ENCODE measurements at places on chromosomes 1 and 21.

DNA sequence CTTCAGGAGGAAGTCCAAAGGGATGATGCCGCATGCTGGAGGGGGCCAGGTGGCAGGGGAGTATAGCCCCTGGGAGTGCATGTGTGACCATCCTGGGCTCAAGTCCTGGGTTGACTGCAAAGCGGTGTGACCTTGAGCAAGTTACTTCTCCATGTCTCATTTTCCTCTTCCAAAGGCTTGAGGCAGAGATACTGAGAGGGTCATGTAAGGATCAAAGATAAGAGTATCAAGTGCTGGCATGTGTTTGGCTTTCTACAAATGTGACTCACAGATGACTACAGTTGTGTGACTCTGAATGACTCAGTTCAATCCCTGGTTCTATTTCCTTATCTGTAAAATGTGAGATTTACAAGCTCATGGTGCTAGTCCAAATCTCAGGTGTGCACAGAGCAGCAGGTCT is 26.1 kb downstream of the PROK1 start:
- no peak for DNase-seq

DNA sequence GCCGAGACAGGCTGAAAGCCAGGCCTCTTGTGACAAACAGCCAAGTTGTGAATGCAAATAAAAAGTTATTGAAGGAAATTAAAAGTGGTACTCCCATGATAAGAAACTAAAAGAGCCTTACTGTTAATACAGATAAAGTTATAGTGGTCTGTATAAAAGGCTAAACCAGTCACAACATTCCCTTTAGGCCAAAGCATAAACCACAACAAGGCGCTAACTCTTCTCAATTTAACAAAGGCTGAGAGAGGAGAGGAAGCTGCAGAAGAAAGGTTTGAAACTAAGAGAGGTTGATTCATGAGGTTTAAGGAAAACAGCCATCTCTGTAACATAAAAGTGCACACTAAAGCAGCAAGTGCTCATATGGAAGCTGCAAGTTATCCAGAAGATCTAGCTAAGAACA is 10.7 kb downstream of the C1orf105 start:
- no peak for DNase-seq

DNA sequence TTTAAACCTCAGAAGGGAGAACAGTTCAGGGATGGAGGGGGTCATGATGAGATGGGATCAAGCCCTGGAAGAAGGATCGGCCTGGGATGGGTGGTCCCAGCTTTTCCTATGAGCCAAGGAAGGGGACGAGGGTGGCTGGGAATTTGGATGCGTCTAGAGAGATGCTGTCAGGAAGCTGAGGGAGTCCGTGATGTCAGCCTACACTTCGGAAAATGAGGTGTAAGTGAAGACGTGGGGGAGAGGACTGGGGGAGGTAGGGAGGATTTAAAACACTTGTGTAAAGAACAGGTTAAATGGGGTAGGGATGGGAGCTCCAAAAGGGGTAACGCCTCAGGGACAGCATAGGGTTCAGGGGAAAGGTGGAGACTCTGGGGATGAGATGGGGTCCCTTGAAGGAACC is 27.5 kb downstream of the DLGAP3 start:
- DNase-seq: no peak

DNA sequence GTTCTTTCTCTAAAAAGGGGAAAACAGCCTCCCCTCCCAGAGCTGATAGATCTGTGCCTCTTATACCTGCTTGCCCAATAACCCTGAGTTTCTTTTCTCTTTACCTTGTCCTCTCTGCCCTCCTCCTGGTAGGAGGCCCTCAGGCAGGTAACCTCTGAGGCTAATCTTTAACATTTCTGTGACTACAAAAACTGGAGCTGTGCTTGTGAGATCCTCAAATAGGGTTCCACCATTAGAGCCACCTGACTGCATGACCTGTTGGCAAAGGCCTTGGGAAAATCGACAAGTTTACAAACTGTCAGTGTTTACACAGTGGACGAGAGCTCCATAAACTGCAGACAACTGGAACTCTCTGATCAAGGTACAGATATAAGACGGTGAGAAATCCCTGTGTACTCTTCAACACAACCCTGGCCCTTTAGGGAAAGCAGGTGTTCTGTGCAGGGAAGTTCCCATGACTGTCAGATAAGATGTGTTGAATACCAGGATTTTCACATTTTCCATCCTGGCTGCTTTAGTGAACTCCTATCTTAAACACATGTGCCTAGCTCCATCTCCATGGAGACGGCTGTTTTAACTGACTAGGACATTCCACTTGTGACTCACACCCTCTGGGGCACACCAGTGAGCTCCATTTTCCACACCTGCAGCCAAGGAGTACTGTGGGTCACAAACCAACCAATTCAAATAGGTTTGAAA is 38.3 kb downstream of the ECE1 start:
- no peak for DNase-seq

DNA sequence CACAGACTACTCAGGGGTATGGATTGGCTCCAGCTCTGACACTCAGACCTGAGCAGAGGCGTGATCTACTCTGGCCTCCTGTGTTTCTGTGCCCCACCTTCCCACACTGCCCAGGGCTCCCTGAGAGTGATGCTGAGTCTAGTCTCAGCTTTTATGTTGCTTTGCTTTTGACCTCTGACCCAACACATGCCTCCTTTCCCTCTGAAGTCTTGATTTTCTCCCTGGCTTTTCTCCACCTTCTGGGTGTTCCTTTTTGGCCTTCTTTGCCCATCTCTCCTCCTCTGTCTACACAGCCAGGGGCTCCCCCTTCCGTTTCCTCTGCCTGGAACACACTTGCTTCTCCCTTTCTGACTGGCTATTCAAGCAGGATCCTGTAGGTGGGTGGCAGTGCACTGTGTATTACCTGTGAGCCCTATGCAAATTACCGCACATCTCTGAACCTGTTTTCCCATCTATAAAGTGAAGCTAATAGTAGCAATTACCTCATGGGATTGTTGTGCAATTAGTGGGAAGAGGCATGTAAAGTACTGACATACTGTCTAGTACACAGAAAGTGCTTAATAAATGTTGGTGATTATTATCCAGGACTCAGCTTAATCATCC is 13.7 kb upstream of the MEX3A start:
- no peak for DNase-seq

DNA sequence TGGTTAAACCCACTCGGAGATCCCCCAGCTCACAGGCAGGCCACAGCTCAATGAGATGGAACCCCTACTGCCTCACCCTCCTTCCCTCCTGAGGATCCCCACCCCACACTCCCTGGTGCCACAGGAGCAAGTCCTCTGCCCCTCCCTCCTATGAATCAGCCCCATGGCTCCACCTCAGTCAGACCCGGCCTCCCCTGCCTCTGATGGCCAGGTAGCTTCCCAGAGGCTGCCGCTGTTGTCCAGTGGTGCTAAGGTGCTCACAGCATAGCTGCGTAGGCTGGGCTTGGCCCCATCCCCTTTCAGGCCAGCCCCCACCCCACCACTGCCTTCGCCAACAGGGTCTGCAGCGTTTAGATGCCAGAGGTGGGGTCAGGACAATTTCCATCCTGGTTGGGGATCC is 98.5 kb upstream of the IGSF21 start:
- DNase-seq: no peak

DNA sequence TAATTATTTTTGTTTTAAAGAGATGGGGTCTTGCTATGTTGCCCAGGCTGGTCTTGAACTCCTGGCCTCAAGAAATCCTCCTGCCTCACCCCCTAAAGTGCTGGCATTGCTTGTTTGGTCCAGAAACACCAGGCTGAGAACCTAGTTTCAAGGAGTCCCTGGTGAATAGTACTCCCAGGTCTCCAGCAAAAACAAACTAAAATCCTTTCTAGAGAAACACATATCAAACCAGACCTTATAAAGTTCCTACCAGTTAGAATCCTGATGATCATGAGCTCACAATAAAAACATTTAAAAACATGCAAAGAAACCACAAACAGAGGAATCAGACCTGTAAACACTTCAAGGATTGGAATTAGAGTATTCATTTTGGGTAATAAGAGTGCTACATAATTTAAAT is 34.4 kb upstream of the PADI1 start:
- no peak for DNase-seq

DNA sequence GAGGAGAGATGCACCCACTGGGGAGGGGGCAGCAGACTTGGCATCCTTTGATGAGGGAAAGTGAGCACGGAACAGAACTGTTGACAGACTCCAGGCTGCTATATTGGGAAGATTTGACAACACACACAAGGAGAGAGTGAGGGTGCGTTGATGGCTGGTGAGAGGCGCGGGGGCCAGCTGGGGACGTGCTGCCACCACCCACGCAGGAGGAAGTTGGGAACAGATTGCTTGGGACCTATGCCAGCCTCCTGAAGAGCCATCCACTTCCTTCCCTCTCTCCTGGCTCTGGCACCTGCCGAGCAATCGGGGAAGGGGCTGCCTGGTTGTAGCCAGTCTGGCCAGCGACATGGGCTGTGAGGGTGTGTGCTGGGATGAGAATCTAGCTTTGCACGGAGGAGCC is 223.7 kb upstream of the CSF3R start:
- DNase-seq: no peak

- DNase-seq: no peak
These were observed 149.3 kb downstream of the MRPL39 start for GRCh38 chr21:25457946-25458345.

DNA sequence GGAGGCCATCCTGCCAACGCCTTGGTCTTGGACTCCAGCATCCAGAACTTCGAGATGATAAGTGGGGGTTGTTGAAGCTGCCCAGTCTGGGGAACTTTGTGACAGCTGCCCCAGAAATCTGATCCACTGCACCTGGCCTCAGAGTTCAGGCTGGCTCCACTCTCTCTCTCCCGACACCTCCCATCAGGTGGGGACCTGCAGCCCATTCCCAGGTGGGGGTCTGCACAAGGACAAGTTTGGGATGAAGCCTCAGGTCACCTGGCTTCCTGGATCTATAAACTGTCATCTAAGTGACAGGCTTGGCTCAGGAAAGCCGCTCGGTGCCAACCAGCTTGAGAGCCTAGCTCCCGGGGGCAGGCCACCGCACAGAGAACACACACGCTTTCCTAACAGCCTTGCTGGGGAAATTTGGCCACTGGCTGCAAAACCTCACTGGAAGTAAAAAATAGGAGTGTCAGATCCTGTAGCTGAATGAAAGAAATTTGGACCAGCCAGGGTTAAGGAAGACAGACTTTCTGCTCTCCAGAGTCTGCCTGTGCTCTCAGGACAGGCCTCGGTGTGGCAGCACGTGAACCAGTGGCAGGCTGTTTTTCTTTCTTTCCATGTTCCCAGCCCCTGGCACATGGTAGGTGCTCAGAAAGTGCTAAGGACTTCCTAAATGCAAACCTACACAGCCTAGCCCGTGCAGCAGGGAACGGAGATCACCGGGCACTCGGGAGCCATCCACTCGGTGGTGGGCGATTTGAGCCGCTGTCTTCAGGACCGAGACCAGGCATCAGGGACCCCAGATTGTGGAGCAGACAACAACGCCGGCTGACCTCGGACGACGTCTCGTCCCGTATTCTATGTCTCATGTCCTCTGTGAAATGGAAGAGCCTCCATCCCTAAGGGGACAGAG is 42.6 kb upstream of the LBR start:
- DNase-seq: no peak

GRCh38 chr1:3026581-3027391 is 5.5 kb downstream of the ACTRT2 start:
- DNase-seq: no peak

DNA sequence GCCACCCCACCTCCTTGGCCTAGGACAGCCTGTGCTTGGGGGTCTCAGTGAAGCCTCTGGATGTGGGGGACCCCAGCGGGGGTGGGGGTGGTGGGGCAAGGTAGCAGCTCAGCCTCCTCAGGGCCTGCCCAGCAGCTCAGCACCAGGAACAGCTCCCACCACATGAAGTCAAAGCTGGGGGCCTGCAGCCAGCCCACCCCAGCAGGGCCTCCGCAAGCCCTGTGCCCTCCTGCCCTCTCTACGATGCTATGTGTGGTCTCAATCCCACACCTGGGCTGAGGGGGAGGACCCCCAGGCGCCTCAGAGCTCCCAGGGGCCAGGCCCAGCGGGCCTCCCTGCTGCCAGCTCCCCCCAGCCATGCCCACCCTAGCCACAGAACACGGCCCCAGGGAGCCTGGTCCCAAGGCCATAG is 18.6 kb downstream of the PANK4 start:
- no peak for DNase-seq

GRCh38 chr1:23446661-23447310 is 22.2 kb upstream of the TCEA3 start:
- DNase-seq: no peak

- no peak for DNase-seq
These were observed 201.4 kb upstream of the BRINP3 start for GRCh38 chr1:190679044-190679443.

DNA sequence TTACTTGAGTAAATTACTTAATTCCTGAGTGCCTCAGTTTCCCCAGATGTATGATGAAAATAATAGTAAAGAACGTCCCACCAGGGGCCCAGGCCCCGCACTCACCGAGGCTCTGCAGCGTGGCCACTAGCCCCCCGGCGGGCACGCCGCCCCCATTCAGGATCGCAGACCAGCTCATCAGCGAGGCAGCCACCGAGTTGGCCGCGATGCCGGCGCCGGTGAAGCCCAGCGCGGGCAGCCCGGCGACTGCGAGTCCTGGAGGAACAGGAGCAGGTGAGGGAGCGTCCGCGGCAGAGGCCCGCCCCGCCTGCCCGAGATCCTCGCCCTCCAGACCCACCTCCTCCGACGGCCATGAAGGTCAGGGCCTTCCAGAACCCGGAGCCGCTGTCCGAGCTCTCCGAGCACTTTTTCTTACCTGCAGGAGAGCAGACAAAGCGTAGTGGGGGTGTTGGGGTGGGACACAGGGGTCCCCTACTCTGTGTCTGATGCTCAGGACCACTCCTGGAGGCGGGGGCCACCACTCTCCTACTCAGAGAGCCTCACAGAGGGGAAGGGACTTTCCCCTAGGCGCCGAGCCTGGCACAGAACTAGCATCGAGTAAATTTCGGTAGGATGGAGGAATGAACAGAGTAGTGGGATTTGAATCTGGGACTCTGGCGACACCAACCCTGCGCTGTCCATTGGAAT is 3.7 kb downstream of the IFI6 start:
- no peak for DNase-seq

DNA sequence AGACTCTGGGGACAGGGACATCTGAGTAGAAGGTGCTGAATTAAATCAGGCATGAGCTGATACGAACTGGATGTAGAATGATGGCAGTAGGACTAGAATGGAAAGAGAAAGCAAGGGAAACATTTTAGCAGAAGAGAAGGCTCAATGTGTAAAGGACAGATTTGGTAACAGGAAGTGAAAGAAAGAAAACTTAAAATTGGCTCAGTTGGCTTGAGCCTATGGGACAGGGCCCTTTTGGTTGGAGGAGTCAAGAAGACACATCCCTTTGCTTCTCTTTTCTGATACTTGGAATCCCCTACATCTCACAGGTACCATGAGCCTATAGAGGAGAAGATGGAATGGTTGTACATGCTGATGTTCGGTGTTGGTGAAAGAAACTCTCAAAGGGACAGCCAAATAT is 300.6 kb upstream of the PLXNA2 start:
- DNase-seq: no peak
